ENCODE measurements at places on chromosomes 7 and 10.

DNA sequence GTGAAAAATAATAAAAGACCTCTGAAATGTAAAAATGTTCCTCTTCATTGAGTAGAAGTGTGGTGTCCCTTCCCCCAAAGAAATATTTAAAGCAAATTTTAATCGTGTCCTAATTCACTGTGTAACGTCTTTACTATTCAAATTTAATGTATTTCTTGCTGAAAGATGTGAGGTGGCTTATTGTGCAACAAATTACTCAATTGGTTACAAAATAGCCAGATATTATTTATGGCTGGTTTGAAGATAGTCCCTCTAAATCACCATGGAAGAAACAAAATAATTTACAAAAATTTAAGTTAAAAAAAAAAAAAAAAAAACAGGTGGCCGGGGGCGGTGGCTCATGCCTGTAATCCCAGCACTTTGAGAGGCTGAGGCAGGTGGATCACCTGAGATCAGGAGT lies 43.7 kb downstream of the DNAJC12 start:
- DNase-seq: no peak

- DNase-seq: peak; percentile 34
Observed at GRCh38 chr10:123148414-123149161, 652 bp downstream of the HMX2 start.

- no peak for DNase-seq
Observed at GRCh38 chr7:108014215-108014614, 11.3 kb upstream of the LAMB1 start.

DNA sequence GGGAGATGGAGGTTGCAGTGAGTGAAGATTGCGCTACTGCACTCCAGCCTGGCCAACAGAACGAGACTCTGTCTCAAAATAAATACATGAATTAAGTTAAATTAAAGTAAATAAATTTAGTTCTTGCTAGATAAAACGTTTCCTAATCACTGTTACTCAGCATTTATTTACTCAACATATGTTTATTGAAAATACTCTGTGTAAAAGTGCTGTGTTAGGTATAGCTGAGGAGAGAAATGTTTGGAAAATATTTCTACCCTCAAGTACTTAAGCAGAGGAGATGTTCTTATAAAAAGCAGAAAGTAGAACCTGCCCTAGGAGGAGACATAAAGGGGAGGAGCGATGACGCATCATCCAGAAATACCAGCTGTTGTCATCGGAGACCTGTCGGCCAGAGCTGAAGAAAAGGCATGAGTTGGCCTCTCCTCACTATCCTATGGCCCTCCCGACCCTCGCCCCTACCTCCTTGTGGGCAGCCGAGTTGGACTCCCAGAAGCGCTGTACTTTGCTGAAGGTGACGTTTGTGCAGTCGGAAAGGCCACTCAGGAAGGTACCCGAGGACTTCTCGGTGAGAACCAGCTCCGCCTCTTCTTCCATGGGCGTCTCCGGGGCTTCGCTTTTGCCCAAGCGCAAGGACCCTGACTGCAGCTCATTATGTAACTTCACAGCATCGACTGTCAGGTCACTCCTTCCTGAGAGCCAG lies 1.1 kb downstream of the RRP12 start:
- peak; percentile 77 for DNase-seq

DNA sequence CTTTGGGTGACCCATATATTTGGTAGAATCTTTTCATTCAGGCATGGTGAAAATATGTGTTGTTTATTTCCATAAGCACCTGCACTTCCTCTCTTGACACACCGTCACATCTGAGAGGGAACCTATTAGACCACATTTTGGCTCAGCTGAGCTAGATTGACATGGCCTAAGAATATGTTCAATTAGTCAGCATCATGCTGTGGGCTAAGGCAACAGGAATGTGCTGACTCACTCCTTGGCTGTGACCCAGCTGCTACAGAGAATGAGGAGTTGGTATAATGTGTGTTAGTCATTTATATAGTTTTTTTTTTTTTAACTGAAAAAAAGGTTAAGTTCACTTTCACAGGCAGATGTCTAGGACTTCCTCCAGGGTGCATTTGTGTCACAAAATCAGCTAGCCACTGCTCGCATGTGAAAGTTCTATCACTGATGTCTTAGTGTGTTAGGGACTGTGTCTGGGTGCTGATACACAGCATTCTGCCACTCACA lies 180.6 kb downstream of the SEMA3E start:
- DNase-seq: peak; percentile 86

- DNase-seq: no peak
Observed at GRCh38 chr10:33799281-33799943, 464.9 kb upstream of the NRP1 start.

DNA sequence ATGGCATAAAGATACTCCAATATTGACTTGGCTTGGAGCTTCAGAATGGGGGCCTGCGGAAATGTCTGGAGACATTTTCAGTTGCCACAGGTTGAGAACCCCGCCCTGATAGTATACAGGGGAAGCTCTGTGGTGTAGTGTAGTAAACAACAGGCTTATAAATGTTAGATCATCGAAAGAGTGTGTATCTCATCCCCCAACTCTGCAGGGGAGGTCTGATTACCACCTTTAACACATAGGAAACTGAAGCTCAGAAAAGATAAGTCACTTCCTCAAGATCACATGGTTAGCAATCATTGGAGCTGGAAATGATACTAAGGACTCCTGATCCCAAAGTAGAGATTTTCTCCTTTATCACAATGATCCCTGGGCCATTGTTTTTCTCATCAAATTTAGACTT lies 144.5 kb upstream of the BMPER start:
- DNase-seq: no peak

GRCh38 chr7:92781117-92781720 lies 55.2 kb downstream of the CDK6 start:
- peak; percentile 62 for DNase-seq

DNA sequence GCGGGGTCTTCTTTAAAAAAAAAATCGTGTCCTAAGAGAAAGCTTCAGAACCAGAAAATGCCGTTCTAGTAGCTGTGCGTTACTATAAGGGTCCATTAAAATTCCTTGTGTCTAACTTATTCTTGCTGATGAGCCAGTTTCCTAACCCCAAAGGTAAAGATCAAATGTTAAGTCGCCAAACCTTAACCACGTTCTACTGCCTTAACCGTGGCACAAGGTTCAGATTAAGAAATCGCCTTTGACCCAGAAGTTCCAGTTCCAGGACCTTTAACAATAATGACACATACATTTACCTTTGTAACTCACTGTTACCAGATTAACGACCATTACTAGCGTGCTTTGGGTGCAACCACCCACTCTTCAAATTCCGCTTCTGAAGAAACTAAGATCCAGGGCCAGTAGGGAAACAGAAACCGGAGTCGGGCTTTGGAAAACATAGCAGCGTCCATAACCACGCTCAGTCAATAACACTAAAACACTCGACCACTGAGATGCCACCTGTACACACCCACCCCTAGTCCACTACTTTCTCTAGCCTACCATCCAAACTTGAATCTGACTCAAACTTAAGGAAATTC lies 620 bp downstream of the BET1 start:
- no peak for DNase-seq

GRCh38 chr7:116981939-116982338 lies 28.6 kb downstream of the ST7 start:
- peak; percentile 32 for DNase-seq

DNA sequence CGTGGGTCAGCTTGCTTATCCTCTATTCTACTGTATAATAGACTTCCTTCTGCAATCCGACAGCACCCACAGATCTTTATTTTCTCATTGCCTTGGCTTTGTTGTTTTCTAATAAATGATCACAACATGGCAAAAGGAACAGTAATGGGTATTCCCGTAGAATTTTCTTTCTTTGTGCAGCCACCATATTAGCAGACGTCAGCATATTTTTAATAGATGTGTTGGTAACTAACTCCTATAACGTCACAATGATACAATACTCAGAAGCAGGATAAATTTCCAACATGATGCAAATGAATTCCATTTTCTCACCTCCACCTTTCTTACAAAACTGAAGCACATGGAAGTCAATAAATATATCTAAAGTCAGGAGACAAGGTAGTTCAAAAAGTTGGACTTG lies 617.6 kb downstream of the MAGI2 start:
- no peak for DNase-seq

DNA sequence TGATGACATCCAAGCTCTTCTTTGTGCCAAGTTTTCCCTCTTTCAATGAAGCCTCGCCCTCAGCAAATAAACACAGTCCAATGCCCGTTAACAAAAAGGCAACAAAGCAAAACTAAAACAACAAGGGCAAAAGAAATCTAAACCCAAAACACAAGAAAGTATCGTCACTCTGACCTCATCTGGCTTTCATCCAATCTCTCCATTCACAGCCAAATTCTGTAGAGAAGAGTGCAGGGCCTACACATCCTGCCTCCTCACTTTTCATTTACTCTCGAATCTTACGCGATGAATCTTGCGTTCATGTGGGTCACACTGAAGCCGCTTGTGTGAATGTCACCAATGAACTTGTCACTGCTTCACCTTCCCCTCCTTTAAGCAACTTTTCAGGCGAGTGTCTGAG lies 15.9 kb upstream of the AKR1E2 start:
- no peak for DNase-seq
